ENCODE measurements at places on chromosomes 5 and 9. TPM values are rescaled to one million over a fixed set of nuclear protein-coding genes. Genes with fewer than 3 reads are reported as not detected.

Gene SLC1A3
- total RNA-seq = 6.6 TPM

Gene GDF9
- total RNA-seq = 0.13 TPM

Gene JAKMIP2
- 0.05 TPM for total RNA-seq

Gene SPINK4
- not detected for total RNA-seq

Gene PCDHGA10
- total RNA-seq = 0.21 TPM

Gene TAF11L11
- total RNA-seq = not detected

Gene FCHSD1
- 17.4 TPM for total RNA-seq

Gene PLCXD3
- 0.05 TPM for total RNA-seq

Gene KCNV2
- total RNA-seq = not detected

Gene CCDC192
- not detected for total RNA-seq

Gene TTC39B
- 8.0 TPM for total RNA-seq

Gene SPATA31D3
- total RNA-seq = not detected

GRCh38 chr5:173645437-173645807 is 29.0 kb upstream of the BOD1 start:
- peak; percentile 15 for DNase-seq

- DNase-seq = peak; percentile 7
Measured at GRCh38 chr5:140647042-140647419, 399 bp downstream of the NDUFA2 start.

DNA sequence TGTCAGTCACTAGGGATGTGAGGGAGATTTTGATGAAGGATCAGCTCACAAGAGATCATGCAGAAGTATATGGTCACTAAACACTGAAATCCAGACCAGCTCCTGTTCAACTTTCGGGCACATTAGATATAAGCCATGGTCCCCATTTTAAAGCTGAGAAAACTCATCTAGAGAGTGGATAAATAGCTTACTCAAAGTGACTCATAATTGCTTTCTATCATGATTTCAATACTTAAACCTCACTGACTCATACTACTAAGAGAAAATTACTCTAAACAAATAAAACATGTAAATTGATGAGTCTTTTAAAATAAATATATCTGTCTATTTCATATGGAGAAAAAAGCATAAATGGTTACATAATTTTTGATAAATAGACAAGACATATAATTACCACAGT is 567.7 kb downstream of the TLR4 start:
- no peak for DNase-seq

- DNase-seq = no peak
Measured at GRCh38 chr5:74433896-74434829, 206.4 kb downstream of the ENC1 start.

DNA sequence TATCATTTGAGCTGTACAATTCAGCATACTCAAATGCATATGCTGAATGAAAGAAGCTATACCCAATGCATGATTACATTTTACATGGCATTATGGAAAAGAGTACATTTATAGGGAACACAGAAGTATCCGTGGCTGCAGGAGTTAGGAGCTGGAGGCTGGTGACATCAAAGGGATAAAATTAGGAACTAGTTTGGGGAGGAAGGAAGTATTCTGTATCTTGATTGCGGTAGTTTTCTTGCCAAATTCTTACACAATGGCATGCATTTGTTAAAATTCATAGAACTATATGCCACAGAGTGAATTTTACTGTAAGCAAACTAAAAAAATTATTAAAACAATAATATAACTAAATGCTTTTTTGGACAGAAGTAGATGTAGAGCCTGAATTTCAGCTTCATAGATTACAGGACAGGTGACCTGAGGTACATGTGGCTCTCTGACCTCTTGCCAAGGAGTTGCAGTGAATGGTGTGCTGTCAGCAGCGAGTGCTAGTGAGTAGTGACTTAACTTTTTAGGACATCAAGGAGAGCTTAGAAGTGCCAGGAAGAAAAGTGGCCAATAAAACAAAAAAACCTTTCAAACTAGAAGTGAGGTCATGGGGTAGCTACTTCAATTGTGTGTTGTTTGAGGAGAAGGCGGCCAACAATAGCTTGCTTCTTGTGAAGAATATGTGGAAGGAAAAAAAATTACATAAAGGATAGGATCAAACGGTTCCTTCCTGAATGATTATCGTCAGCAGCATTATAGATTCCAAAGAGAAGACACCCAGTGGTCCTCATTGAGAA is 514.9 kb upstream of the CLINT1 start:
- DNase-seq = peak; percentile 95

GRCh38 chr5:61342071-61342501 is 10.0 kb downstream of the ZSWIM6 start:
- peak; percentile 12 for DNase-seq

GRCh38 chr5:124337996-124338395 is 408.4 kb downstream of the ZNF608 start:
- DNase-seq = no peak

- no peak for DNase-seq
Measured at GRCh38 chr5:114369680-114370417, 8.0 kb downstream of the KCNN2 start.

DNA sequence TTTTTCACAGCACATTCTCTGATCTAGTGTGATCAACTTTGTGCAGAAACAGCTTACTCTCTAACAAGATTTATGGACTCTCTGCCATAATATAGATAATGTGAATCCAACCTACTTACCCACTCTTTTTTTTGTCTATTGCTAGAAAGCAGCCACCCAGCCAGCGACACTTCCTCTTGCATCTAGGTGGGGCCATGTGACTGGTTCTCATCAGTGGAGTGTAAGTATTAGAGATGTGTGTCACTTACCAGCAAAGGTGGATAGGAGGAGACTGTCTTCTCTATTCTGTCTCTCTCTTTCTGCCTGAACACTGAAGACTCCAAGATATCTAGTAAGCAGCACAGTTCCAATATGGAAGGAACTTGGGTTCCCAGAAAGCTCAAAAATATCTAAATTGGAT is 174.8 kb downstream of the MCTP1 start:
- no peak for DNase-seq

- peak; percentile 63 for DNase-seq
Measured at GRCh38 chr9:2017331-2018161, 2.4 kb downstream of the SMARCA2 start.

DNA sequence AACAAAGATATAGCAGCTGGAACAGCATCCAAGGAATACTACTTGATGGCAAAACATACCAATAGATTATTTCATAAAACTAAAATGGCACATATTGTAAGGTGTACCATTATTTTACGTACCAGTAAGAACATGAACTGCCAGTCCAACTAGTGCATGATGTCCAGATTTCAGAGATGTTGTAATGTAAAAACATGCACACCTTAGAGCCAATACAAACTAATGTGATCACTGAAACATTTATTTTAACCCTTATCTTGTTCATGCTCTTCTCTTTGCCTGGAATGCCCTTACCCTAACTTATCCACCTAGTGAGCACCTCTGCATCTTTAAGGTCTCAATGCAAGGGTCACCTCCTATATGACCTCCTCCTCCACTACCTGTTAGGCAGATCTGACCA is 172.0 kb downstream of the GLIS3 start:
- DNase-seq = no peak

- no peak for DNase-seq
Measured at GRCh38 chr9:105967248-105967647, 272.9 kb downstream of the TMEM38B start.

All from SK-MEL-5 (cell line).